ENCODE measurements at places on chromosomes 16 and 17. TPM values are rescaled to one million over a fixed set of nuclear protein-coding genes. Genes with fewer than 3 reads are reported as not detected.
A peak's percentile ranks its signal among the peaks of the same experiment; 100 is the strongest.

GRCh38 chr16:57944970-57945739, 25.8 kb downstream of the CNGB1 start:
- no peak for DNase-seq

DNA sequence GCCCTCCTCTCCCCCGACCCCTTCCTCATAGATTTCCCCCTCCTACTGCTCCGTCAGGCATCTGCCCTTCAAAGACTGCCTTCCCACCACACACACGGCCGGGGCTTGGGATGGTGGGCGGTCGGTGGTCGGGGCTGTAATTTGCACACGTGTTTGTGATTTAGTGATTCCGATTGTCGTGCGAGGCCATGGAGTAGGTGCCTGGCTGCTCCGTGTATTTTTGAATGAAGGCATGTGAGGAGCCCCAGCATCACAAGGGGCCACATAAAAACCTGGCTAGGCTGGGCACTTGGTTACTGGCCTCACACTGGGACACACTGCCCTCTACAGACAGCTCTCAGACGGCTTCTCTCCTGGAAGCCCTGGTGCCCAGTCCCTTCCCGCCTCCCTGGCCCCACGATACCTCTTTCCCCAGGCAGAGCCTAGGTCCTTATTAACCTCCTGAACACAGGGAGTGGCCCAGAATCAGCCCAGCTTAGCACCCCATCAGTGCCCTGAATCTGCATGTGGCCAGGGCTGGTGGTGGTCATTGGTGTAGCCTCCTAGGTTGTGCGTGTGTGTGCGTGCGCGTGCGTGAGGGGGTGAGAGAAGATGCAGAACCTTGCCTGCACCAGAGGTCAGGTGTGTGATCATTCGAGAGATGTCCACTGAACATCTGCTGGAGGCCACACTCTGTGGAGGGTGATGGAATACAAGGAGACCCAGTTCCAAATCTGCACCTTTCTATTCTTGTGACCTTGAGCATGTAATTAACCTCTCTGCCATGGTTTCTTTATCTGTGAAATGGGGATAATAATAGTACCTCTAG, 1.3 kb upstream of the SOCS1 start:
- peak; percentile 84 for DNase-seq

Gene VMO1
- 0.73 TPM for total RNA-seq

Gene TPPP3
- 8.3 TPM for total RNA-seq

Gene MFSD6L
- total RNA-seq = 5.1 TPM

DNA sequence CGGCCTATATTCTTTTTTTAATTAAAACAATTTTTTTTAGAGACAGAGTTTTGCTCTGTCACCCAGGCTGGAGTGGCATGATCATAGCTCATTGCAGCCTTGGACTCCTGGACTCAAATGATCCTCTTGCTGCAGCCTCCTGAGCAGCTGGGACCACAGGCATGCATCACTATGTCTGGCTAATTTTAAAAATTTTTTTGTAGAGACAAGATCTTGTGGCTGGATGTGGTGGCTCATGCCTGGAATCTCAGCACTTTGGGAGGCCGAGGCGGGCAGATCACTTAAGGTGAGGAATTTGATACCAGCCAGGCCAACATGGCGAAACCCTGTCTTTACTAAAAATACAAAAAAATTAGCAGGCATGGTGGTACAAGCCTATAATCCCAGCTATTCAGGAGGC, 54.8 kb upstream of the MSI2 start:
- DNase-seq = no peak

DNA sequence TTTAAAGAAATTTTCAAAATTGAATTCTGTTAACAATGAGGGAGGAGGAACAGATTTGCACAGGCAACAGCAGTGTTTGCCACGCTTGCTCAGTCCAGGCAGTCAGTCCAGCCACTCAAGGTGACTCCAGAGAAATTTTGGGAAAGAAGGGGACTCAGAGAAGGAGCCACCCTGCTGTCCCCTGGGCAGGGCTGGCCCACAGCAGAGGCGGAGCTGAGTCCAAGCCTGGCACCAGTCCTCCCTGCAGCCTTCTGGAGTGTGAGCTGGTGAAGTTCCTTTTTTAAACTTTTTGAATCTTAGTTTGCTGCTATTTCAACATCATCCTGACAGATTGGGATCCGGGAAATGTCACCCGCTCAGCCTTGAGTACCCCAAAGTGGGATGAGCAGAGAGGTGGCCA, 14.5 kb upstream of the SLC47A2 start:
- no peak for DNase-seq

GRCh38 chr17:76188213-76189016, 47.4 kb upstream of the FOXJ1 start:
- no peak for DNase-seq

DNA sequence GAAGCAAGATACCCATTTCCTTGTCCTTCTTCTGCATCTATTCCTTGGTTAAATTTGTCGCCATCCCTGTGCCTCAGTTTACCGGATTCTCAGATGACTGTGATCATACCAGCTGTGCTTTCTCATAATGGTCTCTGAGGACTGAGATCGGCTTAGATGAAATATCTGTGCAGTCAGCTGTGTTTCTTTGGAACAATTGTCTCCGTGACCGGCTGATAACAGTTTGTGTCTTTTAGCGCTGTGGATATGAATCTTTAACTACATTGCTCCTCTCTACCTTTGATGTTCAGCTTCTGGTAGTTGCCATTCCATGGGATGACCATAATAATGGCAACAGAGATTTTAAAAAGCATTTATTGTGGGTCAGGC, 473 bp downstream of the FTO start:
- no peak for DNase-seq

Gene MSI2
- 81.0 TPM for total RNA-seq

DNA sequence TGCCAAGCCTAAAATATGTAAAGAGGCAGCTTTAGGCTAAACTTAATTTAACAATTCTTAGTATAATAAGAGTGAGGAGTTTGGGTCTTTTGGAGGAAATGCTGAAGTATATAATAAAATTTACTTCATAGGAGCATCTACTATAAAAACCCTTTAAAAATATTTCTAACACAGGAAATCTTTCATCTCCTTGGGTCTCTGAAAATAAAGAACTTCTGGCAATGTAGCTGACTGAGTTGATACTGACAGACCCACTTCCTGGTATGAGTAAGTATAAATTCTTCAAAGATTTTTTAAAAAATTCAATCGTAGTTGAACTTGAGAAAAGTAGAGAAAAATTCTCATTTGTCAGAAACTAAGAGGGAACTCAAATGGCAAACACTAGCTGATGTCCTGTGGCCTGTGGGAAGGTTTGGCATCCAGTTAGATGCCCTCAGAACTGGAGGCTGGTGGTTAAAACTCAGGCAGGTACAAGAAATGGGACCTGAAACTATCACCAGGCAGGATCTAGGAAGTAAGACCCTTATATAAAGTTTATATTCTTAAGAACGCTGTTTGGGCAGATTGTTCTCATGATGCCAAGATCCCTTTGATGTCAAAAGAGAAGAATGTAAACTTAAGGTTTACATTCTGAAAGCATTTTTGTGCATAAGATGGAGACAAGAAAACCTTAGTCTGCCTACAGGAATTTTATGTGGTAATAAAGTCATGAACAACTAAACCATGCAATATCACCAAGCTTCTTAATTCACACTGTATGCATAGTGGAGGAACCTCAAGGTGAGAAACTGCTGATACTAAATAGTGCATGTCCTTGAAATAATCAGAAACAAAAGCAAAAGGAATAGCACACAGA, 6.2 kb downstream of the KRTAP4-6 start:
- no peak for DNase-seq

GRCh38 chr17:82297280-82297713, 20.1 kb downstream of the CD7 start:
- DNase-seq = peak; percentile 79

DNA sequence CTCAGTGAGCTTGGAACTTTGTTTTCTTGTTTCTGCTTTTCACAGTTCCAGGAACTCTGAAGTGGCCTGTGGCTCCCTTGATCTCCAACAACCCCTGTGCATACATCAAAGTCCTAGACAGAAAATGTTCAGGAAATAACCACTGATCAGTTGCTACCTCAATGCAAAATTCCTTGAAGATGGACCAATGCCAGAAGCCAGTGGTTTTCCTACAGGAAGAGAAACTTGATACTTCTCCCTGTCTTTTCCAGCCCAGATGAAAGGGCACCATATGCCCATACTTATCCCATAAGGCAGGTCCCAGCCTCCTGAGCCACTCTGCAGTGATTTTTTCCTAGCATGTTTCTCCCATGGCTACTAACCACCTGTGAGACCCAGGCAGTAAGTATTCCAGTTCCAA, 12.3 kb upstream of the CDRT4 start:
- DNase-seq = no peak

Gene SLC52A1
- total RNA-seq = 2.4 TPM

DNA sequence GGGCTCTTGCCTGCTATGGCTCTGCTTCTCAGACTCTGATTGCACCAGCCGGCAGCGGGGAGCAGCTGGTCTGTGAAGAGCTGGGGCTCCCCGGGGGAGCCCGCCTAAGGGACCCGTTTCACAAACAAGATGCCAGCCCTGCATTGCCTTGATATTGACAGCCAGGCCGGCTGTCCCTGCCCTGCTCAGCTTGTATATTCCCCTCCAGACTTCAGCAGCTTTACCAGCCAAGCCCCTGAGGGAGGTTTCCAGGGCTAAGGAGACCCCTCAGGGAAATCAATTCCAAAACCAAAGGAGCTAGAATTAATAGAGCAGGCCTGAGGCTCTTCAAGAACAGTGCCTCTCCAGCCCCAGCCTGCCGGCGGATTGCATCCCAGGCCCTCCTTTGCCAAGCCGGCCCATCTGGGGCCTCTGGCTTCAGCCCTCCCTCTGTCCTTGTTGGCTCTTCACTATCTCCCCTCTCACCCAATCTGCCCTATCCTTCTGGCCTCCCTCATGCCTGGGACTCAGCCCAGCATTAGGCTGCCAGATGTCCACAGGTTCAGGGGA, 5.7 kb downstream of the CALB2 start:
- no peak for DNase-seq

DNA sequence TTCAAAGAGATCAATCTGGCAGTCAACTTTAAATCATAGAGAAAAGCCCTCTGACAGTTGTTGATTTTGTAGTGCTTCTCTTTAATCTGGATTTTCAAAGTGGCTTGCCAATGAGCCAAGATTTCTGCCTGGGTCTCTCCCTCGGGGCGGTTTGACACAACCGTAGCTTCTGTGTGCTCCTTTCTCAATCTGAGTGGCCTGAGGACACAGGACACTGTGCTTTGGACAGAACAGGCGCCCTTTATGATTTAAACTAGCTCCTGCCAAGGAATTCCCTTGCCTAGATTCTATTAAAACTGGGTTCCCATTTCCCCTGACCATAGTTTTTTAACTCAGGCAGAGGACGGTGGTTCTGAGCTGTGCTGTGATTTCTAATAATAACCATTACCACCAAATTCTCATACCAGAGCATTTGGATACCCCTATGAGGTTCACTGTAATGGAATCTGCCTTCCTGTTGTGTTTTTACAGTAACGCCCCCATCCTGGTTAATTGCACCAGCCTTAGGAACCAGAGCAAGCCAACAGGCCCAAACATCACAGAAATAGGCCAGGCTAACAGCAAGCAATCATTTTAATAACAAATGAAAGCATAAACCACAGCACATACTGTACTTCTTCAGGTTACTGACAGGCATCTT, 4.0 kb downstream of the ZFHX3 start:
- no peak for DNase-seq

- DNase-seq = peak; percentile 77
These were observed 4.5 kb downstream of the PMP22 start for GRCh38 chr17:15260376-15261257.

- no peak for DNase-seq
These were observed 79.1 kb downstream of the KSR1 start for GRCh38 chr17:27535178-27535928.

DNA sequence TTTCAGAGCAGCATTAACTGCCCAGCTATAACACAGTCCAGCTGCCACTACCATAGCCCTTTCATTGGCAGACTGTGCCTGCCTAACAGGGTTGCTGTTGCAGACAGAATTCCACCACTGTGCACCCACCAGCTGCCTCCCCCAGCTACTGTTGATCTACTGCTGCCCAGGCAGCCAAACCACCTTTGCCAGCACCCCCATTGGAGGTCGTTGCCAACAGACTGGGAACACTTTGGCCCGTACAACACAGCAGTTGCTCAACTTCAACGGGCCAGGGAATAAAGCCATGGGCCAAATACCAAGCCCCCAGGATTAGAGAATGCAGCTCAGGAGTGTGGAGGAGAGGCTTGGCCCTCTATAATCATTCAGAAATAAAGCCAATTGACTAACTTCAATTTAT, 473.6 kb downstream of the CDH11 start:
- no peak for DNase-seq

GRCh38 chr17:57696050-57696449, 49.0 kb downstream of the CCDC182 start:
- DNase-seq = no peak

- DNase-seq = no peak
These were observed 392.7 kb downstream of the CPPED1 start for GRCh38 chr16:12410837-12411490.

GRCh38 chr17:79007504-79008381, 1.8 kb downstream of the CANT1 start:
- peak; percentile 74 for DNase-seq

Gene SOX8
- 0.31 TPM for total RNA-seq

DNA sequence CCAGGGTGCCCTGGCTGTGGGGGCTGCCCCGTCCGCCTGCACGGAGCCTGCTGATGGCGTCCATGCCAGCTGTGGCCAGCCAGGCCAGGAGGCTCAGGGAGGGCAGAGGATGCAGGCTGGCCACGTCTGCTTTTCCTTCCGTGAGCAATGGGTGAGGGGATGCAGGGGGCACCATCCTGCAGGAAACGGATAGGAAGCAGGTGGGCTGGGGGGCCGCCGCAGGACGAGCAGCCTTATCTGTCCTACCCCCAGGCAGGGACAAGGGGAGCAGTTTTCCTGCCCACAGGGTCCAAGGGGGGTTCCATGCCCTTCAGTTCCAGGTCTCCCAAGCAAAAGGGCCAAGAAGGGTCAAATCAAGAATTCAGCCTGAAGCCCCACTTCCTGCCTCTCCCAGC, 6.8 kb downstream of the DUS1L start:
- no peak for DNase-seq

GRCh38 chr16:16075488-16076422, 126.3 kb downstream of the ABCC1 start:
- DNase-seq = no peak

- DNase-seq = no peak
These were observed 34.9 kb upstream of the LGALS9 start for GRCh38 chr17:27596096-27596495.

Gene TBX4
- total RNA-seq = not detected

- DNase-seq = peak; percentile 53
These were observed at the start of gene HAS3 for GRCh38 chr16:69105501-69106361. TSS of gene HAS3 (plus strand) at chr16:69105653. CDS start at chr16:69109396, 3,743 bp downstream.

Gene FASN
- 89.0 TPM for total RNA-seq

- DNase-seq = no peak
These were observed 21.8 kb downstream of the CLEC16A start for GRCh38 chr16:10966129-10966528.

DNA sequence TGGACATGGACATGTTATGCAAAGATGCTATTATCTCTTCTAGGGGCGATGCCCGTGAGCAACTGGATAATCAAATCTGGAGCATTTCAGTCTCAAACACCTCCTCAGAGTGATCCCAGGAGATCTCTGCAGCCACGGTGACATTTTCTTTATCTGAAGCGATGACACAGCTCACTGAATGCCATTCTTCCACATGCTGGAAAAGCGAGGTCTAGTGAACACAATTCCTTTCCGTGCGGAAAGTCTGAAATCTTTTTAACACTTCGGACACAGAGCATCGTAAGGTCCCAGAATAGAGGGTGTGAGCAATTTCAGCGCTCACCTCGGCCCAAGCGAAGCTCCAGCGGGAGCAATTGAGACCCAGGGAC, 531 bp upstream of the HASPIN start:
- DNase-seq = no peak
